ENCODE measurements at places on chromosomes 16 and 17.

DNA sequence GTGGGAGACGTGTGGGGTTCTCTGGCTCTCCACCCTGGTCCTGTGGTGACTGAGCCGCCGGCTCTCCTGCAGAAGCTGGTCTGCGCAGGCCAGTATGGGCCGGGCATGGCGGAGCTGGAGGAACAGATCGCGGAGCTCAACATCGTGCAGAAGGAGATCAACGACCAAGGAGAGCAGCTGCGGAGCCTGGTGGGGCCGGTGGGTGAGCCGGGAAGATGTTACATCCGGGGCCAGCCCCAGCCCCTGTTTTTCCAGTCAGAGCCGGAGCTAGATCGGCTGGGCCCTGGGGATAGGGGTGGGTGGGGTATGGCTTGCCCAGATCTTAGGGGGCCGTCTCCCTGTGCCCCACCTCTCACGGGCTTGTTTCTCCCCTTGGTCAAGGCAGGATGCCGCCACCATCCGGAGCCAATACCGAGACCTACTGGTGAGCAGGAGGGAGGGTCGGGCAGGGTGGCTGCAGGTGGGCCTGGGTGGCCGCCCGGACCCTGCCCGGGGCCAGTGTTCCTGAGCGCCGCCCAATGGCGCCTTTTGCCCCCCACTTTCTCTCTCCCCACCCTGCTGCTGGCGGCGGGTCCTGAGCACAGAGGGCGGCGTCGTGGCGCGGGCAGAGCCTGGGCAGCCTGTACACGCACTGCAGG lies 5.0 kb downstream of the EVPLL start:
- no peak for DNase-seq

DNA sequence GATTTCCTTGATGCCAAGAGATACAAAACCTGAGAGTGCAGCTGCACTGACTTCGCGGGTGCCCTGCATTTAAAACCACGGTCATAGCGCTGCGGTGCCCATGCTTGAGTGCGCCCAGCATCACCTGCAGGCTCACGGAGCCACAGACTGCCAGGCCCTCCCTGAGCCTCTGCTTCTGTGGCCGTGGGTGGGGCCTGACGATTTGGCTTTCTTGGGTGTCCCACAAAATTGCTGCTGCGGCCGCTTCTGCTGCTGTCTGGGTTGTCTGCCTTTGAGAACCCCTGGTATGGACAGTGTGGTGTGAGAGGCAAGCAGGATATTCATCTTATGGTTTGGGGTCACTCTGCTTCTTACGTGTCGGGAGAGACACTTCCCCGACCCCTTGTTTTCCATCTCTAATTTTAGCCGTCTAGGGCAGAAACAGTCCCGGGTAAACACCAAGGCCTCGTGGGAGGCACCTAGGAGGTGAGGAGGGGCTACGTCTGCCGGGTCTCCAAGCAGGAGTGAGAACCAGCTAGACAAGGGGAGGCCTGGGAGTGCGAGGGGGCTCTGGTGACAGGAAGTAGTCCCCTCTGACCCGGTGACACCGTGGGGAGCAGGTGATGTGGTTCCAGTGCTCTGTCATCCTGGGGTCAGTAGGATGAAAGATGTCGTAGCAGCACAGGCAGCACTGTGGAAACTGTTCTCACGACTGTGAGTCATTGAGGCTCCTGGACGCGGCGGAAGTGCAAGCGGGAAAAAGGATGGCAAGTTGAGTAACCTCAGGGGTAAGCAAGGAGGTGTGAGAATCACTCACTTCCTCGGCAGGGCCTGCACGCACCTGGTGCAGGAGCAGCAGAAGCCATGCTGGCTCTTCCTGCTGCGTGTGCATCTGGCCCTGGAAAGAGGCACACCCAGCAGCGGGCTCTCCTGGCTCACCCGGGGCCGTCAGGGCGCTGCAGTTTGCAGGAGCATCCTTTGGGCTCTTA lies 176.3 kb downstream of the RPTOR start:
- no peak for DNase-seq

DNA sequence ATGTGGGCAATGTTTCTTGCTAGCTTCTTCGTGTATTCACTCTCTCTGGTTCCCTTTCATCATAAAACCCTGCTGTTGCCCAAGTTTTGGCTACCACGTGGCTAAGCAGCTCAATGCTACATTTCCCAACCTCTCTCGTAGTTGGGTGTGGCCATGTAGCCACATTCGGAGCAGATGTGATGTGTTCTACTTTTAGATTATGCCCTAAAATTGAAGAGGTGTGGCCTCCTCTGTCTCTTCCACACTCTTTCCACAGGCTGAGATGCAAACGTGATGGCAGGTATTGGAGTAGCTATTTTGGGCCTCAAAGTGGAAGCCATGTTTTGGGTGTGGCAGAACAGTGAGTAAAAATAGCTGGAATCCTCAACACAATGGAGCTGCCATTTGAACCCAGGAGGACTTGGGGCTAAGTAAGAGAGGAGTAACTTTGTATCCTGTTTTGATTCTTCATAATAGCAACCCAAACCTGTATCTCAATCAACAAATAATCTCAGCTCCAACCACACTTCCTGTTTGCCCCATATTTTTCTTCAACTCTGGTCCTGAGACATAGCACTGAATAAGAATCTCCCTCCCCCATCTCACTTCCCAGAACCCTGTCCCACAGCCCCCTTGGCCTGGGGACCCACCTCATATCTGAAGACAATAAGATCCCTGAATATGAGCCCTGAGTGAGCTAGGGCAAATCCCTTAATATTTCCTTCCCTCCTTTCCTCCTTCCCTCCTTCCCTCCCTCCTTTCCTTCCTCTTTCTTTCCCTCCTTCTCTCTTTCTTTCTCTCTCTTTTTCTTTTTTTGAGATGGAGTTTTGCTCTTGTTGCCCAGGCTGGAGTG lies 4.0 kb downstream of the NUPR1 start:
- DNase-seq = no peak

DNA sequence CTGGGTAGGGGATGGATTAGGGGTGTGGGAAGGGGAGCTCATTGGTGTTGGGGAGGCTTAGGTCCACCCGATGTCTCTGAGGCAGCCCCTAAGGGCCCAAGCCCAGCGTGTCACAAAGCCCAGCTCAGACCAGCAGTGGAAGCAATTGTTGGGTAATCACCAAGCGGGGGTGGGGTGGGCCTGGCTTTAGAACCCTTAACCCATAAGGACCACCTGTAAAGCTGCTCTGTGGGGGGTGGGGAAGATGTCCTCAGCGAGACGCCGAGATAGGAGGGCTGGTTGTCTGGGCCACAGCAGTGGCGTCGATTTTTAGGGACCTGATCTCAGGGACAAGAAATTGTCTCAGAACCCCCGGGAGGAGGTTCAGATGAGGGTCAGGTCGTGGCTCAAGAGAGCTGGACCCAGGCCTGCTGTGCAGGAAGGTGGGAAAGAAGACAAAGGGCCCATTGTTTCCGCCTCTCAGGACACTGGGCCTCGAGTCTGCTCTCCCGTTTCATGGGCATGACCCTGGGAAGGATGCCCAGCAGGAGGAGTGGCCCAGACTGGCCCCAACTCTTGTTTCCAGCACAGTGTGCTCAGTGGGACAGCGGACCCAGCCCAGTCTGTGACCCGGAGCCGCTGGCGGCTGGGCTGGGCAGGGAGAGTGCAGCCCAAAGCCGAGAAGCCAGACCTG lies 15.9 kb downstream of the ST6GALNAC2 start:
- peak; percentile 26 for DNase-seq

DNA sequence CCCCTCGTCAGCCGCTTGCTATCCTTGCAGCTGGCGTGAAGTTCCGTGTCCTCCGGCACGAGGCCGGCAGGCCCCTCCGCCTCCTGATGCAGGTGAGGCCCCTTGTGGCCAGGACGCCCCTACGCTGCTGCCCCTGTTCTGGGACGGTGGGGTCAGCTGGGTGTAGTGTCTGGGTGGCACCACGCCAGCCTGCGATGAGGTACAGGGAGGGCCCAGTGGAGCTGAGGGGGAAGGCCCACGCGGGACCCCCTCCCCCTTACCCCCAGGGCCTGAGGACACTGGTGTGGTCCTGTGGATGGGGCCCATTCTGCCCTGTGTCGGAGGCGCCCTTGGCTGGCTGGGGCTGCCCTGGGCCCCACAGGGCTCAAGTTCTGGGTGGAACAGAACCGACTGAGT lies 7.7 kb upstream of the RAB40C start:
- DNase-seq = no peak

GRCh38 chr17:20094777-20095176 lies 85.6 kb downstream of the SPECC1 start:
- no peak for DNase-seq

DNA sequence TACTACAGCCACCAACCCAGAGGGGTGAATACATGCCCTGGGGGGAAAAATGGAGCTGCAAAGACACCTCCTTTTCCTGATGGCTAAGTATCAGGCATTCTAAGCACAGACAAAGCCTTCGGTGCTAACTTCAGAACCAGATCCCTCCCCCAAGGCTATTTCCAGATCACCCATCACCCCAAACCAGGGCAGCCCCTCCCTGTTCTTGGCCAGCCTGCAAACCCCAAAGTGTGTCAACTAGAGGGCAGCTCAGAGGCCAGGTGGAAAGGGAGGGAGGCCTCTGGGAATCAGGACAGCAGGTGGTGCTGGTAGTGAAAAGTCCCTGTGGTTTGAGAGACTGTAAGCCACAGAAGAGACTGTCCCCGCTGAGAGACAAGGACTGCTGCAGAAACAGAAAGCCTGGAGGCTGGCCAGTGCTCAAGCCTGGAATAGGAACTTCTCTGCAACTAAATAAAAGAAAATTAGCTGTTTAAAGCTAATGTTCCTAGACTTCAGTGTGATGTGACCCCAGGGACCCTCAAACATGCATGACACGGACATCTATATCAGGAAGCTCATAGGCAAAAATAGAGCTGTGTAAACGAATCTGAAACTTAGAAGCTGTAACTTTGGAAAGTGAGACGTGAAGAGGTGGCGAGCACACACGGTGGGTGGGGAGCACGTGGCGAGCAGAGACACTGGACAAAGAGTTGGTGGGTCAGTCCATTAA lies 9.1 kb downstream of the TUBG1 start:
- peak; percentile 81 for DNase-seq

DNA sequence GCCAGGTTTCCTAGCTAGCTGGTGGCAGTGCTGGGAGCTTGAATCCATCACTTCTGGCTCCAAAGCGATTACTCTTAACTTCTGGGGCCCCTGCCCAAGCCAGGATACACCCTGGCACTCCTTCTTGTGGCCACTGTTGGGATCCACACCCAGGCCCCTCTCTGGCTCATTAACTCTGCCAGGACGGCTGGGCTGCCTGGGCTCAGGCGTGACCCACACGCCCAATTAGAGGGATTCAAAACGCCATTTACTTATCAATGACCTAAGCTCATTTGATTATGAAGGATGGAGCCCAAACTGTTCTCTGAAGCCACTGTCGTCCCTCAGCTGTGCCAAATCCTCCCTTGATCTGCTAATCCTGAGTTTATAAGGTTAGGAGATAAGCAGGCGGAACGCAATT lies 79.7 kb upstream of the BRD7 start:
- DNase-seq = peak; percentile 40

GRCh38 chr16:49453983-49454382 lies 80.4 kb downstream of the C16orf78 start:
- no peak for DNase-seq

All from ELF-1 (cell line).